Vagina (tissue), 2 donors: ENCODE measurements at places on chromosomes 16 and 17. TPM values are rescaled to one million over a fixed set of nuclear protein-coding genes. Genes with fewer than 3 reads are reported as not detected.

DNA sequence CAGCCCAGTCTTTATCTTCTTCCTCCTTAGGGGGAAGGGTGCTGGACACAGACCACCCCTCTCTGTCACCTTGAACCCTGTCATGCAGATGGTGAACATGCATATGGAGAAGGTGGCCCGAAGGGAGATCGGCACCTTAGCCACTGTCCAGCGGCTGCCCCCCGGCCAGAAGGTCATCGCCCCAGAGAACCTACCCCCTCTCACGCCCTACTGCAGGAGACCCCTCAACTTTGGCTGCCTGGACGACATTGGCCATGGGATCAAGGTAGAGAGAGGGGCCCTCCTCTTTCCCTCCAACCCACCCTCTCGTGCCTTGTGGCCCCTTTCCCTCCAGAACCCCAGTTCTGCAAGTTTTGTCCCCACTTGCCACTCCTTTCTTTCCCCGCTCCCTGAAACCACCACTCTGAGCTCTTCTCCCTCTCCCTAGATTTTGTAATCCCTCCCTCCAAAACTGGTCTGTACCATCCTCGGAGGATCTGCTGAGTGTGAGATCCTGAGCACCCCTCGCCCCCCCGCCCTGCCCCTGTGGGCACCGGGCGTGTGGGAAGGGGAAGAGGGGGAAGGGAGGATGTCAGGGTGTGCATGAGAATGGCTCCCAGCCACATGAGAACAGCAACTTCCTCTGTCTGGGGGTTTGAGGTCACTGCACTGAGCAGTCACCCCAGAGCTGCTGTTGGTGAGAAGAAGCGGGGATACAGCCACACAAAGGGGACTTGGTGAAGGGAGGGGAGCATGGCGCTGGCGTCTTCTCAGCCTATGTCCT is 7.3 kb downstream of the ABI3 start:
- no peak for DNase-seq
- H3K27me3 ChIP-seq, result no peaks in the 10 kb centered on the region
- peaks cover 27% of the 10 kb centered on the region for H3K4me1 ChIP-seq
- H3K36me3 ChIP-seq, result no peaks in the 10 kb centered on the region
- H3K27ac ChIP-seq, result peak overlapping the region; percentile 21

The ANKRD40CL gene
- not detected for total RNA-seq

DNA sequence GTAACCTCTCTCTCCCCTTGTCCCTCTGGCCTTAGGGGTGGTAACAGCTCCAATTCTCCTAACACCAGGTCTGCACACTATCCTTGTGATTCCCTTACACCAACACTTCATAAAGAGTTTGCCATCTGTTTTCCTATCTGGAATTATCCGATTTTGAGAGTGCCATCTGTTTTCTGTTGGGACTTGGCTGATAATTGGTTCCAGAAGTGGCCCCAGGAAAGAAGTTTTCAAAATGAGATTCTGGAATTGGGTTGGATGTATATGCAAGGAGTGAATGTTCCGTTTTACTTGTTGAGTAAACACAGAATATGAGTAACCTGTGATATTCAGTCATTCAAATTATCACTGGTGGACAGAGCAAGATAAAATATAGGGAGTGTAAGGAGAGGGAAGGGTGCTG is 134.1 kb upstream of the HS3ST3A1 start:
- no peaks in the 10 kb centered on the region for H3K27me3 ChIP-seq
- no peak overlapping the region for H3K27ac ChIP-seq
- H3K4me1 ChIP-seq, result no peaks in the 10 kb centered on the region
- no peak for DNase-seq

GRCh38 chr16:85570735-85571562 is 42.2 kb upstream of the GSE1 start:
- H3K27ac ChIP-seq, result peak overlapping the region; percentile 63
- no peak overlapping the region for H3K4me3 ChIP-seq
- no peak for DNase-seq
- H3K27me3 ChIP-seq, result no peaks in the 10 kb centered on the region

GRCh38 chr17:40598619-40599467 is 33.6 kb upstream of the CCR7 start:
- no peaks in the 10 kb centered on the region for H3K4me1 ChIP-seq
- H3K27ac ChIP-seq, result peak overlapping the region; percentile 31
- H3K27me3 ChIP-seq, result no peaks in the 10 kb centered on the region
- no peaks in the 10 kb centered on the region for H3K36me3 ChIP-seq
- no peak overlapping the region for H3K4me3 ChIP-seq

DNA sequence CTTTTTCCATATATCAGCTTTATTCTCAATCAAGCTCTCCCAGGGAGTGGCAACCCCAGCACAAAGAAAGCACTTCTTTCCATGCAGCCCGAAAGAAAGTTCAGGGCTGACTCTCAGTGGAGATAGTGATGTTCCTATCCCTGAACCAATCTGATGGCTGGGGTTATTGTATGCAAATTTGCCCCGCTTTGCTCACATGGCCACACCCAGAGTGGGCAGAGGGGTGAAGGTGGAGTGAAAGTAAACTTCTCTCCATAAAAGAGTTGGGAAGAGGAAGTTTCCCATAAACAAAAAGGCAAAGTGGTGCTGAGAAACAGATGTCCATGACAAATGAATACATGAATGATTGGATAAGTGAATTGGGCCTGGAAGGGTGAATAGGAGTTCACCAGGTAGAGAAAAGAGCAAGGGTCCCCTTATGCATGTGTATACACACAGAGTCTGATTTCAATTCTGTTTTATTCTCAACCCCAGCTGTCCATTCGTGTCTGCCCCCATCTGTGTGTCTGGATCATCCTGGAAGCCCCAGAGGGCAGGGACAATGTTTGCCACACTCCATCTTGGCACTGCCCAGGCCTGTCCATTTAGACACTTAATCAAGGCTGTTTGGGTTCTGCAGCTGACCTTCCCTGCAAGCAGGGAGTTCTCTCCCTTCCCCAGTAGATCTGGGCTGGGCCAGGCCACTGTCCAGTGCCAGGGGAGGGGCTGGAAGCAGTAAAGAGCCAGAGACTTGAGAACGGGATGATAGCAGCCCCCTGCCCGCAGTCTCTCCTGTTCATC is 14.1 kb upstream of the NGFR start:
- H3K4me1 ChIP-seq, result no peaks in the 10 kb centered on the region
- no peaks in the 10 kb centered on the region for H3K36me3 ChIP-seq
- H3K27me3 ChIP-seq, result no peaks in the 10 kb centered on the region
- H3K27ac ChIP-seq, result no peak overlapping the region

- H3K4me1 ChIP-seq, result no peaks in the 10 kb centered on the region
- H3K27me3 ChIP-seq, result no peaks in the 10 kb centered on the region
- no peaks in the 10 kb centered on the region for H3K36me3 ChIP-seq
These were observed 17.9 kb upstream of the CD300E start for GRCh38 chr17:74641224-74641957.

The CLDN7 gene
- total RNA-seq, result 75.9 TPM

DNA sequence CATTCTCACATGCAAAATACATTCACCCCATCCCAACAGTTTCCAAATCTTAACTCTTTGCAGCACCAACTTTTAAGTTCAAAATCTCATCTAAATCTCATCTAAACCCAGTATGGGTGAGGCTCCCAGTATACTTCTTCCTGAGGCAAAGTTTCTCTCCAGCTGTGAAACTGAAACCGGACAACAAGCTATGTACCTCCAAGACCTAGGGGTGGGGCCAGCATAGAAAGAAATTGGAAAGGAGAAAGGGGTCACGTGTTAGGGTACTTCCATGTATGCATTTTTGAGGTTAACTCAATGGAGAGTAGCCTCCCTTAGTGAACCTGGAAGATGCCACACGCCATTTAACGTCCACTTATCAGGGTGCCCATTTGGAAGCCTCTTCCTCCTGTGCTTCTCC is 23.9 kb upstream of the LRRC75A start:
- no peak overlapping the region for H3K27ac ChIP-seq
- no peaks in the 10 kb centered on the region for H3K36me3 ChIP-seq
- DNase-seq, result no peak
- no peaks in the 10 kb centered on the region for H3K27me3 ChIP-seq

DNA sequence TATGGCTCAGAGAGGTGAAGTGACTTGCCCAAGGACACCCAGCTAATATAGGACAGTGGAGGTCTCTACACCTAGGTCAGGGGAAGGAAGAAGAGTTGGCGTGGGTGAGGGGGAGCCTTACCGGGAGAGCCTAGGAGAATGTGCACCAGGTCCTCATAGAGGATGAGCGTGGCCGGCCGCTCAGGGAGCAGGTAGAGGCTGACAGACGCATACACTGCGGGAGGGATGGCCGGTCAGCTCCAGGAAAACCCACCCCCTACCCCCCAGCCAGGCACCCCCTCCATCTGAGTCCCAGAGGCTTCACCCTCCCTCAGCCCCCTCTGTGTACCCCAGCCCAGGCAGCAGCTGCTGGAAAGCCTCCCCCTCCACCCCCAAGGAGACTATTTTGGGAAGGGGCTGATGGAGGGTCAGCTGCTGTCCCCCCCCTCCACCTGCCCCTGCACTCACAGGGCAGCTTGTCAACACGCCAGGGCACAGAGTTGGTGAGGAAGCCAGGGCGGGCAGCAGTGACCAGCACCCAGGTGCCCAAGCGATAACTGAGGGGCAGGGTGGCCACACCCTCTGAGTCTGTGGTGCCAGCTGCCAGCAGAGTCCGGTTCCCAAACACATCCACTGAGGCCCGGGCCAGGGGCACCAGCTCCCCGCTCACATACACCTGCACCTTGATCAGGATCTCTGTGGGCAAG is 4.1 kb downstream of the FAM171A2 start:
- no peak overlapping the region for H3K4me3 ChIP-seq
- H3K36me3 ChIP-seq, result no peaks in the 10 kb centered on the region
- H3K27ac ChIP-seq, result no peak overlapping the region

GRCh38 chr16:5298202-5298601 is 200.6 kb upstream of the EEF2KMT start:
- no peak overlapping the region for H3K4me3 ChIP-seq
- no peak overlapping the region for H3K27ac ChIP-seq
- H3K36me3 ChIP-seq, result no peaks in the 10 kb centered on the region

DNA sequence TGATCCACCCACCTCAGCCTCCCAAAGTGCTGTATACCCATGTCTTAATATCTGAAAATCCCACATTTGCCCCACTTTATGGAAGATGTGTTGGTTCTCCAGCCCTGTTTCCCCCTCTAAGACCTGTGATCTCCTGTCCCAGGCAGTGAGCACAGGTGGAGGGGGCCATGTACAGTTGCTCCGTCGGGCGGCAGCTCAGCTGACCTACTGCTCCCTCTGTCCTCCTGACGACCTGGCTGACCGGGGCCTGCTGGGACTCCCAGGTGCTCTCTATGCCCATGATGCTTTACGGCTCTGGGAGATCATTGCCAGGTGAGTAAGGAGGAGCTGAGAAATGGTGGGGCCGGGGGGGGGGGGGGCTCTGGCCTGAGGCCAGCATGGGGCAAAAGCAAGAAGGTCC is 6.7 kb upstream of the RNASEK start:
- H3K36me3 ChIP-seq, result peaks cover 21% of the 10 kb centered on the region
- no peaks in the 10 kb centered on the region for H3K27me3 ChIP-seq
- peaks cover 15% of the 10 kb centered on the region for H3K4me1 ChIP-seq
- H3K27ac ChIP-seq, result no peak overlapping the region
- no peak for DNase-seq

DNA sequence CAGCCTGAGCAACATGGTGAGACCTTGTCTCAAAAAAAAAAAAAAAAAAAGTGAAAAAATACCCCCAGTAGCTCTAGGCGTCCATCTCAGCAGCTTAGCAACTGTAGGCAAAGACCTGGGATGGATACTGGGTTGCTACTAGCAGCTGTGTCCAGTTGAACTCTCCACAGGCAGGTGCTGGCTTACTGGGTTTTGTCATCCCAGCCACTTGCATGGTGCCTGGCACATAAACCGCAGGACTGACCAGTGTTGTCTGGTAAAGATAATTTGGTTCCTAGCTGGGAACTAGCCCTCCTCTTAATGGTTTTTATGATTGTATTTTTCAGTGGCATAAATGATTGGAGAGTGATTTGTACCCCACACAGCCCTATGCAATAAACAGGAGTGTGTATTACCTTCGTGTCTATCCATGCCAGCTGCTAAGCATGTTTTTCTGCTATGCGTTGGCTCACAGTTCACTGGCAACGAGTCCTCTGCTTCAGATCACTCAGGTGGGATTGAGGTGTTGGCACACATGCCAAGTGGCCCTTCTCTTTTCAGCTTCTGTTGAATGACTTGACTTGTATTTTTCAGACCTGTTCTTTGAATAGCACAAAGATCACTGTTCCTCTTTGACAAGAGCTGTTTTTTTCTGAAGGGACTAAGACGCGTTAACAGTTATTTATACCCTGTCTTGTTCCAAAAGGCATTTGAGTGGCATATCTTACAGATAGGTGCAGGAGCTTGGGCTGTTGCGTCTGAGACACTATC is 352.9 kb downstream of the SNX29 start:
- DNase-seq, result no peak
- no peaks in the 10 kb centered on the region for H3K4me1 ChIP-seq
- H3K27ac ChIP-seq, result no peak overlapping the region
- no peak overlapping the region for H3K4me3 ChIP-seq
- H3K36me3 ChIP-seq, result no peaks in the 10 kb centered on the region

DNA sequence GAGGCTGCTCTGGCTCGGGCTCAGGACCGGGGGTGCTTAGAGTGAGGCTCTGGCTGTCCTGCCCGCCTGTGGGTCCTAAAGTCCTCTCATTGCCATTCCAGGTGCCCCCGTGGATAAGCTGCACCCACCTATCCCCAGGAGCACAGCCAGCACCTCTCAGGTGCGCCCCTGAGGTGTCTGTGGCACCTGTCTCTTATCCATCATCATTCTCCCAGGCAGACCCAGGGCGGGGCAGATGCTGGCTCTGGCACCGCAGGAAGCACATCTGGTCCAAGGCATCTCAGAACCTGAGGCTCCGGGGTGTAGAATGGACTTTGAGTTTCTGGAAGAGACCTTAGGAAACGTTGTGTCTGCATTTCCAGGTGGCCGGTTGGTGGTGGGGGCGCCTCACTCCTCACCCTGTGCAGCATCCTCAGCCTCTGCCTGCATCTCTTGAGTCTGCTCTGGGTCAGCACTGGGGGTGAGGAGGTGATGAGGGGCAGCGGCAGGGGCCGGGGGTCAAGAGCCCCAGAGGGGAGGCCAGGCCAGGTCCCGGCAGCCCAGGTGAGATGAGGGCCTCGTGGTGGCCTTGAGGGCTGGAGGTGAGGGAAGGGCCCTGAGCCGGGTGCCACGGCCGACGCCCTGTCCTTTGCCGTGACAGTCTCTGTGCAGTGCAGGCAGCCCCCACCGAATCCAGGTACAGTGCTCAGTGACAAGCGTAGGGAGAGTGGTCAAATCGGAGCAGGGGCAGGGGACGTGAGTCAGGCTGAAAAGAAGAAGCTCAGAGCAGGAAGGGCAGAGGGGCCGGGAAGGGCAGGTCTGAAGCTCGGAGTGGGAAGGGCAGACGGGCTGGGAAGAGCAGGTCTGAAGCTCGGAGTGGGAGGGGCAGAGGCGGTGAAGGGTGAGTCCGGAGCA is 173.5 kb downstream of the NPIPB11 start:
- H3K4me1 ChIP-seq, result peaks cover 17% of the 10 kb centered on the region
- H3K27me3 ChIP-seq, result no peaks in the 10 kb centered on the region
- no peaks in the 10 kb centered on the region for H3K36me3 ChIP-seq
- peak; percentile 64 for DNase-seq
- H3K4me3 ChIP-seq, result no peak overlapping the region
- no peak overlapping the region for H3K27ac ChIP-seq

The HBQ1 gene
- not detected for total RNA-seq

- H3K27ac ChIP-seq, result peak overlapping the region; percentile 87
- H3K36me3 ChIP-seq, result no peaks in the 10 kb centered on the region
- H3K4me1 ChIP-seq, result peaks cover 38% of the 10 kb centered on the region
These were observed 618 bp downstream of the RUSF1 start for GRCh38 chr16:31507617-31507928.

- DNase-seq, result peak; percentile 2
- no peaks in the 10 kb centered on the region for H3K27me3 ChIP-seq
- no peaks in the 10 kb centered on the region for H3K36me3 ChIP-seq
- no peak overlapping the region for H3K27ac ChIP-seq
These were observed 697.3 kb downstream of the MAF start for GRCh38 chr16:78903237-78903636.

The PHF23 gene
- 24.8 TPM for total RNA-seq

The CCL2 gene
- 15.2 TPM for total RNA-seq
